ENCODE measurements at places on chromosomes 1 and 21.

- DNase-seq: no peak
Measured at GRCh38 chr1:23527366-23527765, 3.7 kb downstream of the E2F2 start.

DNA sequence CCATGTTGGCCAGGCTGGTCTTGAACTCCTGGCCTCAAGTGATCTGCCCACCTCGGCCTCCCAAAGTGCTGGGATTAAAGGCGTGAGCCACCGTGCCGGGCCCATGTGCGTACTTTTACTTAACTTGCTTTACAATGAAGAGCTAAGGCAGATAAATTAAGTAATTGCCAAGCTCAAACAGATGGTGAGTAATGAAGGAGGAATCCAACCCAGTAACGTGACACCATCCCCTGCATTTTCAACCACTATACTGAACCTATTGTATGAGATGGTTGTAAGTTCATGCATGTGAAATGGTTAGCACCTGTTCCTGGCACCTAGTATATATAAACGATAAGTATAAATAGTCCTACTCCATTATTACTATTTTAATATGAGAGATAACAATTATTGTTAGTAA is 588.0 kb upstream of the BEND5 start:
- no peak for DNase-seq

GRCh38 chr1:112264553-112264952 is 131.5 kb upstream of the CTTNBP2NL start:
- DNase-seq: peak; percentile 22

DNA sequence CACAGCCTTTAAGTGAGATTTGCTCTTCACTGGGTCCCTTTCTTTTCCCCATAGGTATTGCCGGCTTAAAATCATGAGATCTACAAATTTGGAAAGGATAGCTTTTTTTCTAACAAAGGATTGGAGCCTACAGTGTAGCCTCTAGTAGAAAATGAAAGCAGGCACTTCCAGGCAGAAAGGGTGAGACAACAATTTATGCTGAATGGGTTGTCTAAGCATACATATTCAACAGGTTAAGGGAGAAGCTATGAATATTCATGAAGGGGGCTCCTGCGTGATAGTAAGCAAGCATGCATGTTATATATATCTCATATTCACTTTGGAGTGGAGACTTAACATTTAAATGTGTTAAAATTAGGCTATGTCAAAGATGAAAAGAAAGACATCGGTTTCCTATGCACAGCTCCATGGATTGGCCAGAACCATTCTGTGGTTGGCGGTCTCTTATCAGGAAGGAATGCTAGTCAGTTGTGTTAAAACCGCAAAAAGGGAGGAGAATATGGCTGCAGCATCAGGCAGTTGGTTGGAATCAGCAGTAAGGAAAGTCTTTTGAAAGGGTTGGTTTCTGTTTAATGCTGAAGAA is 66.0 kb downstream of the VCAM1 start:
- no peak for DNase-seq

All from large intestine (tissue), 12 donors.